ENCODE measurements at places on chromosomes 11 and 22.
A peak's percentile ranks its signal among the peaks of the same experiment; 100 is the strongest.

- no peaks in the 10 kb centered on the region for H3K36me3 ChIP-seq
- DNase-seq: no peak
- H3K4me3 ChIP-seq: no peak overlapping the region
- H3K27me3 ChIP-seq: no peaks in the 10 kb centered on the region
- H3K27ac ChIP-seq: no peak overlapping the region
Observed at GRCh38 chr22:24937114-24937513, 9.4 kb downstream of the LHFPL7 start.

- DNase-seq: no peak
- H3K4me3 ChIP-seq: no peak overlapping the region
- peaks cover 16% of the 10 kb centered on the region for H3K4me1 ChIP-seq
- no peaks in the 10 kb centered on the region for H3K36me3 ChIP-seq
Observed at GRCh38 chr22:33832558-33833151, 87.6 kb downstream of the LARGE1 start.

DNA sequence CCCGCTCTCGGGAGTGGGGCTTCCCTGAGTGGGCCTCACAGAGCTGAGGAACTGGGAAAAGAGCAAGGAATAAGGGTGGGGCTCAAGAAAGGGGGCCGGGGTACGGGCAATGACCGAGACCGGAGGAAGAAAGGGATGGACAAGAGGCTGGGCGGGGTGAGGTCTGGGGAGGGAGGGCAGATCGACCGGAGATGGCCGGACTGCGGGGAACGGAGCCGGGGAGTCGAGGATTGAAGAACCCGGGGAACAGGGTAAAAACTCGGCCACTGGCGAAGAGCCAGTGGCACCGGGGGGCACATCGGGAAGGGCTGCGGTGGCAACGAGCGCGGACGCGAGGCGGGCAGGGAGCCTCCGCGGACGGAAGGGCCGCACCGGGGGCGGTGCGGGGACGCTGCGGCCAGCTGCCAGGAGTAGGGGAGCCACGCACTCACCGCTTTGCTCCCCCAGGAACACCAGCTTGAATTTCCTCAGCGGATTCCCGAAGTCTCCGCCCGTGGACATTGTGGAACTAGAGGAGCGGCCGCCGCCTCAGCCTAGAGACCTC lies 667 bp downstream of the RAB6A start:
- peak; percentile 81 for DNase-seq
- H3K27ac ChIP-seq: peak overlapping the region; percentile 98
- no peaks in the 10 kb centered on the region for H3K36me3 ChIP-seq

DNA sequence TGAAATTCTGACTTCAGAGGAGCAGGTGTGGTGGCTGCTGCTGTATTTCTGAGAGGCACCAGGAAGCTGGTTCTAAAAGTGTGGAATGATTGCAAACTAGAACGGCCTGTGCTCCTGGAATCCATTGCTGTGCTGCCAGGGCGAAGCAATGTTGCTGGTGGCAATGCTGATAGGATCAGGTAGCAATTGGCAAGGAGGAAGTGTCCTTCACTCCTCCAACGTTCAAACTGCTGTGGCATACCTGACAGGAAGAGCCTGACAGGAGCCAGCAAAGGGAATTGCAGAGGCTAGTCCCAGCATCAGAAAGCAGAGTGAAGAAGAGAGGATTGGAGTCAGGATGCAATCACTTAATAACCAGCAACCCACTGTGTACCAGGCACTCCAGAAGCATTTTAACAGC lies 118.2 kb downstream of the FAR1 start:
- DNase-seq: no peak
- H3K27ac ChIP-seq: no peak overlapping the region
- H3K36me3 ChIP-seq: no peaks in the 10 kb centered on the region
- H3K4me1 ChIP-seq: no peaks in the 10 kb centered on the region
- no peak overlapping the region for H3K4me3 ChIP-seq

DNA sequence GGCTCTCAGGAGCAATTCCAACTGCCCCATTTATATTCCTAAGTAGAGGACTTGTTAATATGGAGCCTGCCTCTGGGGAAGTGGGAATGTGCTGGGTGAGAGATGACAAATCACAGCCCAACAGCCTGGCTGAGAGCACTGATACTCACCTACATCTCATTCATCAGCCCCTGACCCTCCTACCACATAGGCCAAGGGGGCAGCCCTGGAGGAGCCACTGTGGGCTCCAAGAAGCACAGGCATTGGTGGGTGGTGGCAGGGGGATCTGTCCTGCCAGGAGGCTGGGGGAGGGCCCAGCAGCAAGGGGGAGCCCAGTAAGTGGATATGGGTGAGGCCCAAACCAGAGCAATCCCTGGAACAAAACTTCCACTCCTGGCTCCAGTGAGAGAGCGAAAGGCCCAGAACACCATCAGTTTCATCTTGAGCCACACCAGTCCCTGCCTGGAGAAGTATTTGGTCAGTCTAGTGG lies 79.7 kb downstream of the BUD13 start:
- H3K36me3 ChIP-seq: no peaks in the 10 kb centered on the region
- H3K4me1 ChIP-seq: no peaks in the 10 kb centered on the region
- H3K27ac ChIP-seq: no peak overlapping the region
- H3K4me3 ChIP-seq: no peak overlapping the region
